Activated CD8-positive, alpha-beta T cell treated with anti-CD3 and anti-CD28 coated beads for 36 hours (primary cell): ENCODE measurements at places on chromosomes 2 and 18.

GRCh38 chr2:71465356-71465755, 12.0 kb downstream of the DYSF start:
- no peak for DNase-seq

- DNase-seq, result no peak
Measured at GRCh38 chr18:31931886-31932240, 11.1 kb downstream of the TRAPPC8 start.

- DNase-seq, result peak; percentile 70
Measured at GRCh38 chr2:104872866-104873688, 19.2 kb downstream of the POU3F3 start.

DNA sequence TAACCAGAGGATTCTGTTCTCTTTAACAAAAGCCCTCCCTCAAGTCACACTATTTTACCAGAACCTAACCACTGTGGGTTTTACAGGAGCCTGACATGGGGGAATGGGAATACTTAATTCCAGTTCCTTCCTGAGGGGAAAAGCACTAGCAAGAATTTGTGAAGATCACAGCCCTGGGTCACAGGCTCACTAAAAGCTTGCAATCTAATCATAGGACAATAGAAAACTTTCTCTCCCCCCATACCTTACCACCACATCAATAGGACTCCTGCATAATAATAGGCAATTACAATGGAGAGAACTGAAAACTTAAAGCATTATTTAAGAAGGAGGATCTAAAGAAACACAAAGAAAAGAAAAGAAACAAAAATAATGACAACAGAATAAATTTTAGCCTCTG, 225.8 kb upstream of the ZNF804A start:
- no peak for DNase-seq

GRCh38 chr2:232887171-232887850, 17.2 kb downstream of the SNORC start:
- DNase-seq, result no peak
